MCF 10A (cell line): ENCODE measurements at places on chromosomes 2 and 18. TPM values are rescaled to one million over a fixed set of nuclear protein-coding genes. Genes with fewer than 3 reads are reported as not detected.

Gene ANKRD23
- total RNA-seq = 3.4 and 7.6 TPM in 2 replicates

Gene FAM237A
- not detected in 2 replicates for total RNA-seq

Gene CMPK2
- total RNA-seq = 0.40 TPM in 1 of 2 replicates, not detected in the other

Gene GPBAR1
- 0.16 TPM in 1 of 2 replicates, not detected in the other for total RNA-seq

Gene ACSL3
- total RNA-seq = 183 and 203 TPM in 2 replicates

Gene PROC
- total RNA-seq = not detected in 2 replicates

Gene IL1F10
- not detected in 2 replicates for total RNA-seq

Gene RAB27B
- 32.2 and 73.5 TPM in 2 replicates for total RNA-seq

Gene ESCO1
- 18.8 and 19.2 TPM in 2 replicates for total RNA-seq
